ENCODE measurements at places on chromosomes 3 and 15.
A peak's percentile ranks its signal among the peaks of the same experiment; 100 is the strongest.

DNA sequence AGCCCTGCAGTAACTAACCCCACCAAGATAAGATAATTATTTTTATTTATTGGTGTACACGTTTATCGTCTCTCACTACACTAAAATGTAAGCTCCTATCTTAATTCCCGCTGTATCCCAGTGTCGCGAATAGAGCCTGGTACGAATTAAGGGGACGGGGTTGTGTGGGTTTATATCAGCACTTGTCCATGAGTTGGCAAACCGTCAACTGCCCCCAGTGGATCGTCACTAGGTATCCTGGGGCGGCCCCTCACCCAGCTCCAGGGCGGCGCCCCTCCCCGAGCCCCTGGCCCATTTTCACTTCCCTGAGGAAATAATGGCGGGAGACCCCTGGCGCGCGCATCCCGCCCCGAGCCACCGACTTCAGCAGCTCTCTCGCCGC lies 465 bp downstream of the RUVBL1 start:
- DNase-seq: peak; percentile 24

DNA sequence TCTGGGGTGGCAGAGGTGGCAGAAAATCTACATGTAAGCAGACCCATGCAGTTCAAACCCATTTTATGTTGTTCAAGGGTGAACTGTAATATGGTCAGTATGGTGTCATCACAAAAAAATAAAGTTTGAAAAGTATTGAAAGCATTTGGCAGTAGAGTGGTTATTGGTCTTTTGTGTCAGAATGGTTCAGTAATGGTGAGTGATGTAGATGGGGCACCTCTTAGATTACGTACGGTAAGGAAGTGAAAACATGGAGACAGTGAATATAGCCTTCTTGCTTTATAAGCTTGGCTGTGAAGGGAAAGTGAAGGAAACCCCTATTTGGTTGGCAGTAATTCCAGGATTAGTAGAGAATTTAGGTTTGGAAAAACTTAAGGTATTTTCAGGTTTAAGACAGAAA lies 17.2 kb upstream of the CCNB2 start:
- no peak for DNase-seq

GRCh38 chr3:68819361-68819760 lies 113.0 kb downstream of the TAFA4 start:
- DNase-seq: no peak

- no peak for DNase-seq
These were observed 126.3 kb upstream of the TMEM108 start for GRCh38 chr3:132911741-132912415.

- no peak for DNase-seq
These were observed 145.5 kb downstream of the TIGIT start for GRCh38 chr3:114439284-114439683.

DNA sequence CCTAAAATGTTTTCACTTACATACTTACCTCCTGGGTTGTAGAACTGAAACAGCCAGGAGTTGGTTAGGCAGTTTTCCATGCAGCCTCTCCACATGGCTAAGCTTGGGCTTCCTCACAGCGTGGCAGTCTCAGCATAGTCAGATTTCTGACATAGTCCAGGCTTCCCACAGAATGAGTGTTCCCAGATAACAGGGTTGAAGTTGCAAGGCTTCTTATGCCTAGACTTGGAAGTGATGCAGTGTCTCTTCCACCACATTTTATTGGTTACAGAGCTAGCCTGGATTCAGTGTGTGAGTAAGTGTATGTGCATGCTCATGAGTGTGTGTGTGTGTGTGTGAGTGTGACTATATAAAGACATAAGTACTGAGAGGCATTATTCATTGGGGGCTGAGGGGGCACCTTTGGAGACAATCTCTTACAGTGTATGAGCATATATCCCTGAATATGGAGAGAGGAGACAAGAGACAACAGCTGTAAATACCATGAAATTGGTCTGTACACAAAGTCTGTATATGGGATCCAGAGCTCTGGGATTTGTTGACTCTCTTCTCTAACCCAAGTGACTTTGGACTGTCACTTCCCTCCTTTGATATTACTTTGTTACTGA lies 78.1 kb downstream of the ZNF621 start:
- DNase-seq: no peak

DNA sequence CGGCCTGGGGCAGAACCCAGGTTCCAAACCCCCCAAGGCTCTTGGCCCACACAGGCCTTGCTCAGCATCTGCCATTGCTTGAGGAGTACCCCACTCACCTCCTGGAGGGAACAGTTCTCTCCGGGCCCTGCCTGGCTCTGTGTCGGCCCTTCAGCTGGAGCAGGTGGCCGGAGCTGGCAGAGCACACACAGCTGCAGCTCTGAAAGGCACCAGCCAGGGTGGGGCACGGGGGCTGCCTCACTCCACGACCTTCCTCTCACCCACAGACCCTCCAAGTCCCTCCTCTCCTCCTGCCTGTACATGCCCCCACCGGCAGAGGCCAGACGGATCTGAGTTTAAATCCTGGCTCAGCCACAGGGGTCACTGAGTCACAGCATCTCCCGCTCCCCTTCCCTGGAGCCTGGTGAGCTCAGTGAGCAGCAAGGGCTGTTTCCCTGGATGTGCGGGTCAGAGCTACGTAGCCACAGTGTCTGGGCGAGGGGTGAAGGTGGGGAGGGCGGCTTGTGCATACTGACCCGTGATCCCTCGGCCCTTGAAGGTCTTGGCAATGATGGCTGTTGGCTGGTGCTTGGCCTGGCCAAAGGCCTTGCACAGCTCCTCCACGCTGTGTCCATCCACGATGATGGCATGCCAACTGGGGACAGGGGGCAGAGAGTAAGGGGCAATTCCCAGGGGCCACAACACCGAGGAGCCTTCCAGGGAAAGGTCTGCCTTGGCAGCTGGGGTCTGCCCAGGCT lies 23.0 kb downstream of the TKT start:
- no peak for DNase-seq

- DNase-seq: no peak
These were observed 9.0 kb upstream of the NCBP2 start for GRCh38 chr3:196951371-196951770.

DNA sequence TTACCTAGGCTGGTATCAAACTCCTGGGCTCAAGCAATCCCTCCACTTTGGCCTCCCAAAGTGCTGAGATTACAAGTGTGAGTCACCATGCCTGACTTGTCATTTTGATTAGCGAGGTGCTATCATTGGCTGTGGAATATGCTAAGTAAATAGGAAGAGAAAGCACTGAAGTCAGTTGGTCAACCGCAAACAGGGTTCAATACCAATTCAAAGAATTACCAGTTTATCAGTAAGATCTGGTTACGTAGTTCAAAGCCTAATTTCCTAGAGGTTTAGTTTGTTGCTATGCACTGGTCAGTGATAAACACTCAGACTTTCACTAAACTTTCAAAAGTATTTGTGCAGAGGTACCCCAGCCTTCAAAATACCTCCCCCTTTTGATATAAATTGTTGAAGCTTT lies 29.5 kb downstream of the GLB1 start:
- DNase-seq: no peak

DNA sequence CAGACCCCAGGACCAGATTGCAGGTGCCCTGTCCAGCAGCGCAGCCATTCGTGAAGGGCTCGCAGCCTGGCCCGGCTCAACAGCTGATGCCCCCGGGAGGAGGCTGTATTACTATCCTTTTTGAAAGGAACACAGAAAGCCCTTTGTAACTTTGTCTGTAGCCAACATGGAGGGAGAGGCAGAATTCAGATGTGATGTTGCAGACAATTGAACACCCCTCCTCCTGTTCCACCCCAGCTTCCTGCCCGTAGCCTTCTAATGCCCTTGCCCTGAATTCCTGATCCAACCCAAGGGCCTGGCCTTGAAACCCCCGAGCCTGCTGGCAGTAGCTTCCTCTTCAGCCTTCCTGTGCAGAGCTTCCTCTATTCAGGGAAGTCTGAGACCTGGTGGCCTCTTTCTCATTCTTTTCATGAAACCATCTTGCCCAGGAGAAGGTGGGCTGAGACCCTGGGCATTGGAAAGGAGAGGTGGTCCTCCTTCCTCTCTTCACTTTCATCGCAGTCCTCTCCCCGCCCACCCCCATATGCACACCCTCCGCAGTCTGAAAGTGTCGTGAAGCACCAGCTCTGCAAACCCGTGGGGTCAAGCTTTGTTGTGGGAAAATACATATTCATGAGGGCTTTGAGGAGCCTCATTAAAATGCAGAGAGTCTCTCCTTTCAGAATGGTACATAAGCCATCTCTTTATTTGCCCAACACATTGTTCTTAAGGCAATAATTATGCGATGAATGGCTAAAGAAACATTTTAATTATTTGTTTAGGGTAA lies 109.2 kb downstream of the APBA2 start:
- DNase-seq: peak; percentile 75

GRCh38 chr3:156707588-156707987 lies 33.2 kb downstream of the TIPARP start:
- DNase-seq: no peak

- no peak for DNase-seq
These were observed 525.0 kb downstream of the GABRG3 start for GRCh38 chr15:27495963-27496459.

DNA sequence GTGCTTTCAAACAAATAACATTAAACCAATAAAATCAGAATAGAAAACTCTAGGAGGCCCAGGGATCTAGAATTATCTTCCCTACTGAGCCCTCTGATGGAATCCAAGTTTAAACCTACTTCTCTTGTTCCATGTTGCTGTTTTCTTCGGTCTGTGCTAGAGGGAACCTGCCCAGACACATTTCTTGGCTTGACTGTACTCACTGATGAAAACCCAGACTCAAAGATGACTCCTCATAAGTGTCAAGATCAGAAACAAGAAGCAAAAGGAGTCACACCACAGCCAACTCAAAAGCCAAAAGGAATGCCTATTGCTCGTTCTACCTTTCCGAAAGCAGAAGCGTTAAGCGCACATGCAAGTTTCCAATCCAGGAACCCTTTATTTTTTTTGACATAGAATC lies 31.6 kb downstream of the SCAP start:
- no peak for DNase-seq

DNA sequence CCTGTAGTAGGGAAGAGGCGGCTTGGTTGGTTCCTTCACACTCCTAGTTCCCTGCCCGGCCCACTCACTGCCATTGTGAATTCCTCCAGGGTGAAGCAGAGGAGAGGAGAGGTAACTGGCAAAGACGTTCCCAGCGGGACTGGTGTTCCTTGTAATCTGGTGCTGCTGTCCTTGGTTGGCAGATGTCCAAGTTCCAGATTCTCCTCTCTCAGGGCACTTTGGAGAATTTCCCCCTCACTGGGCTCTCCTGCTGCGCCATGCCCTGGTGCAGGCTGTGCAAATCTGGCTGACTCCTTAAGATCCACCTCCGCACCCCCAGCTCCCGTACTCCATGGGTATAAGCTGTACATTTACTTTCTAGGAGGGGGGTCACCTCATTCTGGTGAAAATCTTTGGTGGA lies 37.3 kb downstream of the THSD4 start:
- no peak for DNase-seq

DNA sequence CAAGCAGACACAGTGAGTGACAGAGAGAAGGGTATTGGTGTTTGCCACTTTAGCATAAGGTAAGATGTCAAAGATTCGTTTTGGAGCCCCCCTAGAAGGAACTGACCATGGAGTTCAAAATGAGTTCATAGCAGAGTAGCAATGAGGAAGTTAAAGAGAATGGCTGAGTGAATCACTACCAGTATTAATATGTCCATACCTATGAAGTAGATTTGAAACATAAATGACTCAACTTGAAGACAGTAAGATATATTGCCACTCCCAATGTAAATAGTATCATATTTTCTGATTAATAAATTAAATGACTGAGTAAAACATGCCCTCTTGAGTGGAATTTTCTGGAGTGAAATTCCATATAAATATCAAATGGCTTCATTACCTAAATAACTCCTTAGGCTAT lies 675.1 kb downstream of the NLGN1 start:
- DNase-seq: no peak

DNA sequence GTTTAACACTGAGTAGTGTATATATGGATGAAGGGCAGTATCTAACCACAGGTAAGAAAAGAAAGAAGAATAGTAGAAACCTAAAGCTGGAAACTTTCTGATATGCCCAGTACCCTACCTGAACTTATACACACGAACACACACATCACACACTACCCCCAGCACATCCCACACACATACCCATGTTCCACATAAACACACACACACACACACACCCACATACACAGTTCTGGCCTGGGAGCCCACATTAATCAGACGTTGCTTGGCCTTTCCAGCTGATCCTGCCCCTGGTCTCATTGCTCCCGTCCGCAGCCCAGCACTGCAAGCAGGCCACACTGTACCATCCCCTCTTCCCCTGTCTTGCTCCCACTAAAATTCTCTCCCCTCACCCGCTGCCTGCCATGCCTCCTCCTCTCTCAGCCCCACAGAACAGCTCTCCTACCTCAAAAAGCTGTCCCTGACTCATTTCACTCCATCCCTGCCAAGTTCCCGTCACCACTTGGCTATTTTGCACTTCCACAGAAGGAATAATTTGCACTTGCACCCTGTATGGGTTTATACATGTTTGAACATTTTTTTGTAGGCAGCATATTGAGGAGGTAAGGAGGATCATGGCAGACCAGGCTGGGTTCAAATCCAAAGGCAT lies 185.8 kb upstream of the PPP2R3A start:
- no peak for DNase-seq

- peak; percentile 63 for DNase-seq
These were observed 143.5 kb downstream of the ADAM10 start for GRCh38 chr15:58605931-58606530.

GRCh38 chr15:71199384-71200351 lies 84.4 kb downstream of the THSD4 start:
- DNase-seq: no peak

- DNase-seq: no peak
These were observed 122.1 kb downstream of the FOXB1 start for GRCh38 chr15:60126200-60126599.

GRCh38 chr3:164236851-164237250 lies 841.4 kb downstream of the SI start:
- no peak for DNase-seq

GRCh38 chr3:111227216-111227615 lies 155.6 kb downstream of the NECTIN3 start:
- DNase-seq: no peak

- DNase-seq: no peak
These were observed 148.8 kb upstream of the GADL1 start for GRCh38 chr3:31043184-31043819.

DNA sequence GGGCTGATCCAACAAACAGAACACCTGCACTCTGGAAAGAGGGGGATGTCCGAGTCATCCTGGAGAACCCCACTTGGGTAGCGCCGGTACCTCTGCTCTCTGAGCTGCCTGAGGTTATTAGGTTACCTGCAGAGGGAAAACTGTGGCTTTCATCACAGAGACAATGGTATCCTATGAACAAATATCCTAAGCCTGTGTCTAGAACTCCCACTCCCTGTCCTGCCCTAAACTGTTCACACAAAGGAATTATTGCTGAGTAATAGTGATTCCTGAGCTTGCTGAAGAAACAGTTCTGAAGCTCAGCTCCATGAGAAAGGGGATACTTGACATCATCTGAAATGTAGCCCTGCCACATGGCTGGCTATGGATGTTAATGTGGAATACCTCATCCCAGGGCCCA lies 31.9 kb upstream of the WNT5A start:
- DNase-seq: no peak

DNA sequence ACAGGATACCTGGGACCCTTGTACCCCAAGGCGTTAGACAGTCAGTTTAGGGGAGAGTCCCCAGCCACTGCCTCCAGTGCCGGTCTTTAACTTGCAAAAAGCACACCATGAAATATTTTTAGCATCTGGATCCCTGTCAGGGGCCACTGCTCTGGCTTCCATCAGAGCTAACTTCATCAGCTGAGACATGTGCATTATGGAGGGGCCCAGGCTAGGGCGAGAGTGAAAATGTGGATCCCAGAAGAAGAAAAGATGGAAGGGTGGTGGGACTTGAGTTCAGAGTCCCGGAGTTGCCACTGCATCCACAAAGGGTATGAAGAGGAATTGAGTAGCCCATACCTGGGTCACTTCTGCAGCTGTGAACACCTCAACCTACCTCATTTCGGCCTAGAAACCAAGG lies 23.5 kb upstream of the SPATA12 start:
- DNase-seq: no peak

- no peak for DNase-seq
These were observed 99.5 kb upstream of the TUSC7 start for GRCh38 chr3:116610124-116610523.
